OCI-M1 (cell line): ENCODE measurements at places on chromosomes 6 and 20.

- DNase-seq, result no peak
Measured at GRCh38 chr6:105781248-105781647, 304.9 kb upstream of the PRDM1 start.

DNA sequence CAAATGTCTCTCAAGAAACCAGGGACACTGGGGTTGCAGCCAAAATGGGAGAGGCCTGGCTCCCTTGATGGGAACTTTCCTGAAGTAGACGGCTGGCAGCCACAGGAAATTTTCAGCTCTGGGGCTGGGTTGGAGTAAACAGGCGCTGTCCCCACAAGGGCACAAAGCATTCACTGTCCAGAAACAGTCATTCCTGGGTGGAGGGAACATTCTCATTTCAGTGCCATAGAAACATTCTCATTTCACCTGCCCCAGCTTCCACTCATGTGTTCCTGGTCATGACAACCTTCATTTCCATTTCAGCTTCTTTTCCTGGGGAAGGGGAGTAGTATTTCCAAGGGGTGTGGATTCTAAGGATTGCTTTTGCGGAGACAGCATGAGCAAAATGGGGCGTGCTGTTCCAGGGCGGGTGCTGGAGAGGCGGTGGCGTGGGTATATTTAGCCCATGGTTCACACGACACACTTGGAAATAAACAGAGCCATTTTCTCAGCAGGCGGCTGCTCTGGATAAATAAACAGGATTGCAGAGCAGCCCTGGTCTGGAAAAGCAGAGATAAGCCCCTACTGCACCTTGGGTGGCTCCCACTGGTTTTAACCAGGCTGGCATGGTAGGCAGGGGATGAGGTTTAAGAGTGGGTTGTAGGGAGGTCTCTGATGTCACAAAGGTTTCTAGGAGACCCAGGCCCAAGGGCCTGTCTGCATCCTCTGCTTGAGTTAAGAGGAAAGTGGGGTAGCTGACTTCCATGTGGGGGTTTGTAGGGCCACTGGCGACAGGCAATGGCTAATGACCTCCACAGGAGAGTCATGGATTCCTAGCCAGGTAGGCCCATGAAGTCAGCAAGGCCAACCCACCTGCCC, 32.9 kb downstream of the COX4I2 start:
- no peak for DNase-seq

DNA sequence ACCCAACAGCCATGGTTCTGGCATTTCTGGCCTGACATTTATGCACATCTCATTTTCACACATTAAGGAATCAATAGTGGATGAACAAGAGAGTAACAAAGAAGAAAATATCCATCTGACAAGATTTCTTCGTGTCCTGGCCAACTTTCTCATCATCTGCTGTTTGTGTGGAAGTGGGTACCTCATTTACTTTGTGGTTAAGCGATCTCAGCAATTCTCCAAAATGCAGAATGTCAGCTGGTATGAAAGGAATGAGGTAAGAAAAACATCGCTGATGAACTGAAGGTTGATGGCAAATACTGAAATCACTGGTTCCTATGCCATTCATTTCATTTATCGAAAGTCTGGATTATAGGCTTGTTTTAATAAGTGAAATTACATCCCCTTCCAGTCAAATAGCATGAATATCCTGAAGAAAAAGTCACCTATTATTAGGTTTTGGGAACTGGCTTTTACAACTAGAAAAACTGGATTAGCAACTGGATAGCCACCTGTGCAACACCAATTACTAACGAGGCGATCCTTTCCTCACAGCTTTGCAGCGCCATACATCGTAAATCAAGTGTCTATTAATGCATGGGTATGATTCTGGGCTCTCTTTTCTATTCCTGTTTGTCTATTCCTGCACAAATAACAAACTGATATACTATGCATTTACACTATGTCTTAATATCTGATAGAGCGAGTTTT, 50.2 kb upstream of the NOP56 start:
- DNase-seq, result no peak

GRCh38 chr20:62819494-62820174, 2.8 kb downstream of the COL9A3 start:
- DNase-seq, result no peak

GRCh38 chr6:32969685-32970412, 1.5 kb downstream of the BRD2 start:
- DNase-seq, result peak; percentile 96

DNA sequence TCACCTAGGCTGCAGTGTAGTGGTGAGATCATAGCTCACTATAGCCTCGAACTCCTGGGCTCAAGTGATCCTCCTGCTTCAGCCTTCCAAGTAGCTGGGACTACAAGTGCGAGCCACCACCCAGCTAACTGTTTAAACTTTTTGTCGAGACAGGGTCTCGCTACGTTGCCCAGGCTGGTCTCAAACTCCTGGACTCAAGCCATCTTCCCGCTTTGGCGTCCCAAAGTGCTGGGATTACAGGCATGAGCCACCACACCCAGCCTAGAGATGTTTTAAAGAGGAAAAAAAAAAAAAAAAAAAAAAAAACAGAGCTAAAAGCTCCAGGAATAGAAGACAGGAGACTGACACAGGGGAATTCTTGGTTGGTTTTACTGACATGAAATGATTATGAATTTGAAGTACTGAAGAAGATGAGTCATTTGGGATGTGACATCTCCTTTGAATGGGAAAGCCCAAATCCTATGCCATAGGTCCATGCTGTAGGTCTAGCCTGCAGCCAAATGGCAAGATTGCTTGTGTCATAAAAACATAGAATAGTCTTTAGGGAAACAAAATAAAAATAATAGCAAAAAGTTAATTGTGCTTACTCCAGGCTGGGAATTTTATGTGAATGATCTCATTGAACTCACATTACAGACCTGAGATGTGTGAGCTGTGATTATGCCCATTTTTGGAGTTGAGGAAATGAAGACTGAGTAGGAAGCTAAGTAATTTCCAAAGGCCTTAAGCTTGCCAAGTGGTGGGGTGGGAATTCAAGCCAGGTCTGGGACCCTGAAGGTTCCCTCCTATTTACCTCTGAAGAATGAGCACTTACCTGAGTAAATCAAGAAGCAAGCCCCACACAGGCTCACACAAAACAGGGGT, 24.3 kb upstream of the NHSL1 start:
- no peak for DNase-seq

GRCh38 chr6:76439811-76440210, 367.3 kb upstream of the IMPG1 start:
- DNase-seq, result no peak

DNA sequence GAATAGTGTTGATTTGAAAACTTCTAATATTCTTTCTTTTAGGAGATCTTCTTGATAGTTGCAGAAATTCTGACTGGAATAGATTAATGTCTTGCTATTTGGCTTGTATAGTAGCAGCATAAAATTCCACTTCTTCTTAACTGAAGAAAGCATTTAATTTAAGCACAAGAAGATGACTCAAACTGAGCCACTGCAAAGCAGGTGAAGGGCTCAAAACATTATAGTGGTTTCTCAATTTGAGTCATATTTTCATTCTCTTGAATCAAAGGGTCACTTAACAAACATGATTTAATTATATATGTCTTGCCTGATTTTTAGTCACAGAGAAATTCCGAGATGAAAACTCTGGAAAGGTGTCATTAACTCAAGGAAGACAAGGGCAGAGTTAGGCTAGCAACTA, 239.3 kb downstream of the ZNF217 start:
- no peak for DNase-seq
